ENCODE measurements at places on chromosomes 3 and 15.

- DNase-seq, result no peak
Measured at GRCh38 chr3:106332129-106332528, 463.3 kb upstream of the CBLB start.

GRCh38 chr3:156964577-156964976 lies 138.4 kb downstream of the LEKR1 start:
- DNase-seq, result no peak

DNA sequence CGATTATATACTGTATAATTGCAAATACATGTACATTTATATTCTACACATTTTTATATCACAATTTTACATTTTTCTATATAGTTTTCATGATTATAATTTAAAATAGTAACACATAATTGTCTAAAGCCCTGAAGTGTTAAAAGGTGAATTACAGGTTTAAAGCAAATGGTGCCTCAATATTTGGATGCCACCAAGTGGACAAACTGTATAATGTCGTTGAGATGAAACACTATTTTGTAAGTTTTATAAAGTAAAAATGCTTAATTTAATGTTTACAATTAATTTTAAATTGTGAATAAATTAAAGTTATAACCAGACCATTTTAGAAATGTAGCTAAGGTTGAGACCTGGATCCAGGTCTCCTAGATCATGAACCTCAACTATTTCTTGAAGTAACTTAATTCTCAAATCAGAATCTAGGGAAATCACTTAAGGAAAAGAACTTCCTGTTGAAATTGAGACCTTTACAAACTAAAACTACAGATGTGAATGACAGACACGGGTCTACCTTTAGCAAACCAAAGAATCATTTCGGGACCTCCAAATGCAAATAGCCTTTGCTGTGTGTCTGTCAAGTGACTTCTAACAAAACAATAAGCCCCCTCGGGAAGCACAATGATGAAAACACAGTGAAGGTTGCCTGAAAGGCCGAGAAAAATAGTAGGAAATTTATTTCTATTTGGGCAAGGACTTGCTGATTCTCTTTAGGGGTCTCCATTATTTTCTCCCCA lies 37.8 kb downstream of the EHHADH start:
- no peak for DNase-seq

GRCh38 chr15:50119063-50120040 lies at the start of gene ATP8B4:
Gene ATP8B4 (minus strand): TSS chr15:50119233. CDS start chr15:50106966, 12,267 bp downstream.
- no peak for DNase-seq

- DNase-seq, result no peak
Measured at GRCh38 chr3:158663246-158663645, 9.2 kb downstream of the LXN start.

GRCh38 chr3:177889161-177889560 lies 647.1 kb upstream of the KCNMB2 start:
- DNase-seq, result no peak

Data from BE2C (cell line).